ENCODE measurements at places on chromosomes 11 and 22.

- DNase-seq, result no peak
Measured at GRCh38 chr11:95557376-95557775, 232.2 kb downstream of the FAM76B start.

DNA sequence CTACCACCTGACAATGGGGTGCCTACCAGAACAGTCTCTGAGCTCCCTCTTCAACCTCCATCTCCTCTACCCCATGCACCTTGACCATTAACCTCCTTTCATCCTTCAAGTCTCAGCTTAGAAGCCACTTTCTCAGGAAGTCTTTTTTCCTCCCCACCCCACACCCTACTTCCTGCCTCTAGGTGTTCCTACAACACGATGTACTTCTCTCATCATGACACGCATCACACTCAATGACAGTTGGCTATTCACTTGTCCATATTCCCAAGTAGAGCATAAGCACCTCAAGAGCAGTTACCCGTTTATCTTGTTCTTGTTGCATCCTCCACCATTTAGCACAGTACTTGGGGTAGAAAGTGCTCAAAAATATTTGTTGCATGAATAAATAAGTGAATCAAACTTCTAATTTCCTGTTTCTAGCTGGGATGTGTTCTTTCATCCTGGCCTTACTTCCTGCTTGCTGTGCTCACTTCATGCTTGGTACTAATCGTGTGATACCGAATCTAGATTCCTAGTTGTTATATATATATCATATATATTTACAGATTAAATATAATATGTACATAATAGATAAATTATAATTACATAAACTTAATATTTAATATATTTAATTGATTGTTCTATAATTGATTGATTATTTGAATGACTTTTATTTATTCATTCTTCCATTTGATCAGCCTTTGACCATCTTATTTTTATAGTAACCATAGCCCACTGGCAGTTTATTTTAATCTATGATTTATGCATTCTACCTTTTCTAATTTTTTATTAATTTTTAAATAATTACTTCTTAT lies 177.5 kb upstream of the TMEM45B start:
- DNase-seq, result no peak

- DNase-seq, result no peak
Measured at GRCh38 chr11:116776522-116776984, 3.8 kb upstream of the BUD13 start.

GRCh38 chr22:10741210-10741609 lies 4786.8 kb upstream of the OR11H1 start:
- DNase-seq, result no peak

DNA sequence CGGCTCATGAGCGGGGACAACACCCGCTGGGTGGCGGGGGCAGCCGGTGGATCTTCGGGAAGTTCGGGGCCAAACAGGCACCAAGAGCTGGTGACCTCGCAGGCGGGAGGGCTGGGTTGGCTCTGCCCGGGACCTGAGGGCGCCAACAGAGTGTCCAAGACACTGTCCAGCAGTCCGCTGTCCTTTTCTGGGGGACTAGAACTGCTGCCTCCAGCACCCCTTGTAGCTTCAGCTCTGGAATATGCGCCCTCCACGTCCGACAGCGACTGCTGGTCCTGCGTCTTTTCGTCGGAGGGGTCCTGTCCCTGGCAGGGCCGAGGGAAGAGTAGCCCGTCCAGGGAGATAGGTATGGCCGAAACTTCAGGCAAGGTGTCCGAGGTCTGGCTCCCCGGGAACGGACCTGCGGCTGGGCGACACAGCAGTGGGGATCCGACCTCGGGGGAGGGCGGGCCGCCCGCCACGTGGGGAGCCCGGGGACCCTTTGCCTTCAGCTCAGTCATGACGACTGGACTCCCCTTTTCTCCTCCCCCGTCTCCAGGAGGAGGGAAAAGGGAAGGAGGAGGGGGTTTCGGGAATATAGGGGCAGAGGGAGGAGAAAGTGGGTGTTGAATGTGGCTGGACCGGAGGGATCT lies 926 bp downstream of the PGR start:
- no peak for DNase-seq

DNA sequence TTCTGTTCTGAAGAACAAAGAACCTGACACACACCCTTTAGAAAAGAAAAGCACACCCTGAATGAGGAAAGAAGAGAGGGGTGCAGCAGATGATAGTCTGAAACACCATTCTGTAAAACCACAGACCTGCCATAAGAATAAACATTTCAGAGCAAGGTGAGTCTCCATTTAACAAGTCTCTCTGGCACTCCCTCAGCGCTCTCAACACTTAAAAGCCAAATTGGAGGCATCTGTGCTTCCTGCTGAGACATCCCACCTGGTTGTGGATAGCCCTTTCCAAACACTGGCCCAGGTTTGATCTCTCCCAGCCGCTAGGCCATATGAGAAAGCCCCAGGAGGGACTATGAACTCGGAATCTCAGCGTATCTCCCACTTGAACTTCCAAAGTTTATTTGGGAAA lies 36.3 kb downstream of the ETS1 start:
- peak; percentile 39 for DNase-seq

GRCh38 chr11:112822478-112823274 lies 138.5 kb upstream of the NCAM1 start:
- no peak for DNase-seq

GRCh38 chr22:24938741-24939341 lies 7.7 kb downstream of the LHFPL7 start:
- DNase-seq, result peak; percentile 47

DNA sequence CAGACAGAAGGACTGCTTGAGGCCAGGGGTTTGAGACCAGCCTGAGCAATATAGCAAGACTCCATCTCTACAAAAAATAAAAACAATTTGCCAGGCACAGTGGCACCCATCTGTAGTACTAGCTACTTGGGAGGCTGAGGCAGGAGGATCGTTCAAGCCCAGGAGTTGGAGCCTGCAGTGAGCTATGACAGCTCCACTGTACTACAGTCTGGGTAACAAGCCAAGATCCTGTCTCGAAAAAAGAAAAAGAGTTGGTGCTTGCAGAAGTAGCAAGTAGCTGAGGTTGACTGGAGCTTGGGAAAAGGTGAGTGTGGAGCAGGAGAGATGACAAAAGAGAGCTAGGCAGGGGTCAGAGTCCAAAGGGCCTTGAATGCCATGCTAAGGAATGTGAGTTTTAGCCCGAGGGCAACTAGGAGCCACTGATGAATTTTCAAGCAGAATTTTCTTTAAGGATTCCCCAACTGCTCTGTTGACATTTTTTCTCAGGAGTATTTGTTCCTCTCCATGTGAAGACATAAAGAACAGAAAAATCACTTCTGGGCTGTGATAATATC lies 3.1 kb downstream of the AP1B1 start:
- DNase-seq, result no peak

DNA sequence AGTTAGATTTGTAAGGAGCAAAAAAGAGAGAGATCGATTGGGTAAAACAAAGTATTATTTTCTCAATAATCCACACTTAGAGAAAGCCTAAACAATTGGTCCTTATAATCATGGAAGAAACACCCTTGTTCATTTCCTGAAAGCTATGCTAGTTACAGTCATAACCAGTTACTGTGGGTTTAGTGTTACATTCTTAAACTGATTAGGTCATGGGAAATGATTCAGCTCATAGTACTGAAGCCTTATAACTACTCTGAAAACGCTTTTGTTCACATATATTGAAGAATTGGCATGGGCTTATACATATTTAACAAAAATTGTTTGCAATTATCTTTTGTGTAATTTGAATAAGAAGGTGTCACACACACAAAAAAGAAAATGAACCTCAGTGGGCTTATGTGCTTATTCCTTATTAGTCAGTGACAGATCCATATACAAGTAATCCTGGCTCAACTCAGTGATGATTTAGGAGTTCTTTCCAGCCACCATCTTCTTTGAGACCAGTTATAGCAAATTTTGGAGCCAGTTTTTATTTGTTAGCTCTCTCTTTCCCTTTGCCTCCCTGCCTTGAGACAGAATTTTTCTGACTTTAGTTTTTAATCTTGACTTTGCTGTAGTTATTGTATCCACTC lies 198.5 kb upstream of the CTSC start:
- DNase-seq, result no peak

DNA sequence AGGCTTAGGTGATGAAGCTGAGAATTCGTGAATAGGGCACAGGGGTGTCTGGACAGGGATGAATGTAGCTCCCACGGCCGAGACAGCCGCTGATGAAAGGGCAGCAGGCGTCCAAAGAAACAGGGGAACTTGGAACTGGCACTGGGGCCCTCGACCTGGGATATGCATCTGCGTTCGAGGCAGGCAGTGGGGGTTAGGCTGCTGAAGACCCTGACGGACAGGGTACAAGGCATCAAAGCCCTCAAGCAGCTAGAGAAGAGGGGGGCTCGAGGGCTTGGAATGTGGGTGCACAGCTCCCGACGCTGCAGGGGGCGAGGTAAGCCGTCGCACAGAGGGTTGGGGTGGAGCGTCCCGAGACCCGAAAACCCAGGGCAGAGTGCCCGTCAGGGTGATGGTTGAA lies 6.9 kb upstream of the SYT8 start:
- no peak for DNase-seq

- DNase-seq, result no peak
Measured at GRCh38 chr11:73227571-73228211, 9.6 kb downstream of the P2RY2 start.

DNA sequence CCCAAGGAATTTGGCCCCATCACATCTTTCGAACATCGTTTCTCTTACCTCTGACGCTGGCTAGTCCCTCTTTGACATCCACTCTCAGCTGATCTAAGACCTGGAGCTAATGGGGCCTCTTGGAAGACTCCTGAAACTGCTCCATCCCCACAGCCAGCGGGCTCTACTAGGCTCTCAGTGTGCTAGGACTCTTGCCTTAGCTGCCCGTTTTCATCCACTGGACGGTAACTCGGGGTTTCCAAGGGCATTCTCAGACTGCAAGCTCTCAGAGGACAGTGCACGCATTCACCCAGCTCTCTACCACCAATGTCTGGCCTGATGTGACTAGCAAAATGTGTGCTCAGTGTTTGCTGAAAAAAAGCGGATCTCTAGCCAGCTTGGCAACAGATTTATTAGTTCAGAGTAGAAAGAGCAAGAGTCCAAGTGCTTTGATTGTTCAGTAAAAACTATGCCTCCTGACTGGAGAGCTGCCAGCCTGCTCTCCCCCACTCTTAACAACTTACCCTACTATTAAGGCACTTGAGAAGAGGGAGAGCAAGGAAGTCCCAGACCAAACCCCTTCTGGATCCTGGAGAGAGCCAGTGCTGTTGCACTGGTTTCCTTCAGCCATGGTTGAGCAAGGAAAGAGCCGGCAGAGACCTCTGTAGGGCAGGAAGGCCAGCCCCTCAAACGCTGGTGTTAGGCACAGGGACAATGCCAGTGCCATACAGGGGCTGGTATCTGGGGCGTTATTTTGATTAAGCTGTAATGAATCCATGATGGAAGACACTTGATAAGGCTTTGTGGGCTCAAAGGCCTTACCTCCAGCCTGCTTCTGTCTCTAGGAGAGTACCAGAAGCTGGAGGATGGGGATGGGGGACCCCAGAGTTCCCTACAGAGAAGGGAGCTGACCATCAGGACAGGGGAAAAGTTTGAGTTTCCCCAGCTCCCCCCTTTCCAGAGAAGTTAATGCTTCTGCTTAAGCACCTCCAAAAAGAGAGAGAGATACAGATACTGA lies 9.2 kb downstream of the RELA start:
- no peak for DNase-seq

DNA sequence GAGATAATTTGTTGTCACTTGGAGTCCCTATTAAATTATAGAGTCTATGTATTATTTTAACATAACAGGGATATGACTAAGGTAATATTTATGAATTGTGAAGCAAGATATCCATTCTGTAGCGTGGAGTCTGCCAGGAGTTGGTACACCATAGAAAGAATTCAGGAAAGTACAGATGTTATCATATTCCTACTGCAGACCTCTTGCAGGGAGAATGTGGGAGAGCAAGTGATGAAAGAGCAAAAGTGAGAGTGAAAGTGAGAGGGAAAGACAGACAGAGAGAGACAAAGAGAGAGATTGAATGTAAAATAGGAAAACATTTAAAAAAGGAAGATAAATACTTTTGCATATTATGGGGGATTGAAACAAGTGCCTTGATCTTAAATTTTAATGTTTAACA lies 468.8 kb downstream of the CNTN5 start:
- no peak for DNase-seq

DNA sequence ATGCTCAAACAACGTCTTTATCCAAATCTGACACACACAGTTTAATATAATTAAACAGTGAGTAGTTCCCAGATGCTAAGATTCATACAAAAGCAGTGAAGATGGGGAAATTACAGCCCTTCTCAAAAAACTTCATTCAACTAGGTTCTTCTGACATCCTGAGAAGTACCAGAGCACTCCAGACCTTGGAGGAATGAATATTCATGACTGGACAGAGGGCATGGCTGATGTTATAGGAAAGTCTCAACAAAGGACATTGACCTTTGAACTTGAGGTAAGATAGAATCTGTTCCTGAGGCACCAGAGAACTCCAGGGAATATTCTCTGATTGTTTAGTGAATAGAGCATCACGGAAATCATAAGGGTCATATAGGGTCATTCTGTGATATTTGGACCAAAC lies 106.4 kb upstream of the SLC5A12 start:
- no peak for DNase-seq

GRCh38 chr11:59857439-59858434 lies 8.6 kb downstream of the TCN1 start:
- peak; percentile 32 for DNase-seq

GRCh38 chr11:114340311-114341131 lies 44.3 kb downstream of the NNMT start:
- DNase-seq, result peak; percentile 60

DNA sequence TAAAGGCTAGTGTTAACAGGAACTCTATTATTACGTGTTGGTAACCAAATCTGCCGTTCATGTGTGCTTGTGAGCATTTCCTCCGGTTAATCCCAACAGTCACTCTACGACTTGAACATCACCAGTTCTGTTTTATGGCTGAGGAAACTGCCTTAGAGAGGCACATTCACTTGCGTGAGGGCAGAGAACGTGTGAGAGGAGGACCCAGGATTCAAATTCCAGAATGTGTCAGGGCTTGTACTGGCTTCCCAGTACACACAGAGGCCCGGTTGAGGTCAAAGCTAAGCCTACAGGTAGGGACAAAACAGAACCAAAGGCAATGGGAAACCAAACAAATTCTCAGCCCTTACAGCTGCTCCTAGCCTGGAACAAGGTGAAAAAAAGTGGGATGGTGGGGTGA lies 66.9 kb upstream of the TENM4 start:
- DNase-seq, result no peak

GRCh38 chr11:117931331-117931950 lies 2.2 kb upstream of the TMPRSS13 start:
- no peak for DNase-seq

GRCh38 chr11:28169816-28170215 lies 61.6 kb downstream of the METTL15 start:
- DNase-seq, result peak; percentile 26

- no peak for DNase-seq
Measured at GRCh38 chr22:44146088-44146861, 34.5 kb upstream of the PARVG start.

GRCh38 chr11:45324459-45324858 lies 38.3 kb upstream of the SYT13 start:
- no peak for DNase-seq

Measured in Jurkat, Clone E6-1 (cell line).